Jurkat, Clone E6-1 (cell line): ENCODE measurements at places on chromosomes 16 and 17.

- DNase-seq: no peak
Observed at GRCh38 chr17:42918902-42919521, 18.4 kb downstream of the G6PC1 start.

DNA sequence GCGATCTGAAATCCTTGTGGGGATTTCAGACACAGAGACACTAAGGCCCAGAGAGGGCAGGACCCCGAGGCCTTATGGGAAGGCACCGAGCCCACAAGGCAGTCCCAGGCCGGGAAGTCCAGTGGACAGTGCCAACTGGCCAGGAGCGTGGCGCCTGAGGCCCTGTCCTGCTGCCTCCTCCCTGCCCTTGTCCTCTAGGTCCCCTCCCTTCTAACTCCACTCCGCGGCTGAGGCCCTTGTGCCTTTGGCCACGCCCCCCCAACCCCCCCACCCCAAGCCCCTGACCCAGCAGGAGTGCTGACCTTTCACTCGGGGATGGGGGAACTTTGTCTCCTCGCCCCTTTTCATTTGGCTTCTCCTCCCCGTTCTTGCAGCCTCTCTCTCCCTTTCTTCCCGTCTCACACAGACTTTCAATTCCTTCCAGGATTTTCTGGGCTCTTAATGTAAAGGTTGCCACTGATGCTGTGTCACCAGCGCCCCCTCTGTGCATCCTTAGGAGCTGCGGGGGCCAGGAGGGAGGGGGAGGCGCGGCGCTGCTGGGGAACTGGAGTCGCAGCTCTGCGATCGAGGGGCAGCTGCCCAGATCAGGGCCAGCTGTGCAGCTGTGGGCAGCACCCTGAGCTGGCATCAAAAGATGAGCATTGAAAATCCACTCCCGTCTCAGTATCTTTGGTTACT, 29.1 kb downstream of the CRHR1 start:
- DNase-seq: no peak

DNA sequence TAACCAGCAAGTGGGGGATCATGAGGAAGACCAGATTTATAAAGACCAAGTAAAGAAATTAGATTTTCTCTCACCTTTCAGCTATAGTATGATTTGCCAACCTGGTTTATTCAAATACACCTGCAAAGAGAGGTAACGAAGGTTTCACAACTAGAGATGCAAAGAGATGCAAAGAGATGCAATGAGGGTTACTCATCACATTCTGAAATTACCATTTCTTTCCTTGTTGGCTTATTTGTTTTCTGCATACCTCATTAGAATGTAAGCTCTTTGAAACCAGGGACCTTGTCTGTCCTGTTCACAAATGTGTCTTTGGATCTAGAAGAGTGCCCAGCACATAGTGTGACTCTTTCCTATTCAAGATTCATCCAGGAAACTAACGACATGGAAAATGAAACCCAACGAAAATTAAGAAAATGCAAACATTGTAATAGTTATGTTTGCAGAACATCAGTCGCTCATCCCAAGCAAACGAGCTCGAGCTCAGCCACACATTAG, 9.0 kb upstream of the LONP2 start:
- no peak for DNase-seq

GRCh38 chr16:19291475-19291874, 5.9 kb downstream of the CLEC19A start:
- no peak for DNase-seq

GRCh38 chr17:45580924-45581323, 90.4 kb upstream of the PLEKHM1 start:
- DNase-seq: no peak

DNA sequence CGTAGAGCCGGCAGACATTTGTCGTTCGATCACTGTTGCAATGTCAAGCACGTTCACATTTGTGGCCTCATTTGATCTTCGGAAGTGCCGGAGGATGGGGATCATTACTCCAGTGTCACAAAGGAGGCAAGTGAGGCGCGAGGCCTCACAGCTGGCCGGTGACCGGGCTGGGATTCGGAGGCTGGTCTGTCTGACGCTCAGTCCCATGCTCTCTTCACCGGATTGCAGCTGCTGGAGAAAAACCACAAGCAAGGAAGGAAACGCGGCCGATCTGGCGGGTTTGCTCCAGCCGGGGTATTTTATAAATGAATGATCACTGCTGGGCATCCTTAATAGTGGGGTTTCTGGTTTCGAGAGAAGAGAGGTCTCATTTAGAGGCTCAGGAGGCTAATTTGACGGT, 127.8 kb downstream of the OR1D5 start:
- no peak for DNase-seq
